RPMI7951 (cell line): ENCODE measurements at places on chromosomes 5 and 9. TPM values are rescaled to one million over a fixed set of nuclear protein-coding genes. Genes with fewer than 3 reads are reported as not detected.
A peak's percentile ranks its signal among the peaks of the same experiment; 100 is the strongest.

- DNase-seq: peak; percentile 29
Measured at GRCh38 chr5:76337953-76338451, 65.1 kb upstream of the IQGAP2 start.

TICAM2 gene
- total RNA-seq: 6.4 and 11.7 TPM in 2 replicates

GRCh38 chr5:31066655-31067328, 126.7 kb upstream of the CDH6 start:
- DNase-seq: no peak

DNA sequence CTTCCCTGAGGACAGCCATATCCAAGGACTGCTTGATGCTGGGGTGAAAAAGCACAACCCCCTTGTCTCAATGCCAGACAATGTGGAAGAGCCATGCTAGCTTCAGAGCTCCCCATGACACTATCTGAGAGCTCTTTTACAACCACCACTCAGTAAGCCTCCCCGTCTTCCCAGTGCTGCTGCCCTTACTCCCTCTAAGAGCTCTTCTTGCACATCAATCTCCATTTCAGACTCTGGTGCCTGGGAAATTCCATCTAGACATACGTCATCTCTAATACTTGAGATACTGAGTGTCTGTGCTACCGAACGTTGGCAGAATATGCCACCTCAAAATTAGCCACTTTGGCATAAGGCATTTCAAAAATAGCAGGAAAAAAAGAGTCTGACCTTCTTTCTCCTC, 94.5 kb downstream of the EDIL3 start:
- peak; percentile 36 for DNase-seq

DNA sequence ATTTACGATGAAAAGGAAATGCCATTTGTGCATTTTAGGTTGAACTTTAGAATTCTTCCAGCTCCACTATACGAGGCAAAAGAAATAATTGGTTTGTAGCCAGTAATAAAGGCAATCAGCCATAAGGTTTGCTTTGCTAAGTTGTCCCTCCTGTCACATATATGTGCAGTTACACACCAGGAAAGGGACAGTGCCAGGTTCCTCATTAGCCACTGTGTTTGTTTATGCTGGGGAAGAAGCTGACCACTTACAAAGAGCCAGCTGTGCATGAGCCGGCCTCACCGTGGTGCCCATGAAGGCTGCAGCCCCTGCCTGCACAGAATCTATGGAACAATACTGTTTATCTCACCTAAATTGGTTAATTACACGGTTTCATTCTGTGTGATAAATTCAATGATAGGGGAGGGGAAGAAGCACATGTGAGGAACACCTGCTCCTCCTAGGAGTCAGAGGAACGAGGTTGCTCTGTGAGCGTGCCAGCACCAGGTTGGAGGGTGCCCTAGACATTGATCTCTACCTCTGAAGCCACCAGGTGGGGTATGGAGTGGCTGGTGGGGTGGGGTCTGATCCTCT, 173.8 kb upstream of the DAP start:
- DNase-seq: no peak

NME5 gene
- 0.29 and 0.36 TPM in 2 replicates for total RNA-seq

NR4A3 gene
- under 0.01 and 0.10 TPM in 2 replicates for total RNA-seq

ORM2 gene
- total RNA-seq: not detected in 2 replicates

DNA sequence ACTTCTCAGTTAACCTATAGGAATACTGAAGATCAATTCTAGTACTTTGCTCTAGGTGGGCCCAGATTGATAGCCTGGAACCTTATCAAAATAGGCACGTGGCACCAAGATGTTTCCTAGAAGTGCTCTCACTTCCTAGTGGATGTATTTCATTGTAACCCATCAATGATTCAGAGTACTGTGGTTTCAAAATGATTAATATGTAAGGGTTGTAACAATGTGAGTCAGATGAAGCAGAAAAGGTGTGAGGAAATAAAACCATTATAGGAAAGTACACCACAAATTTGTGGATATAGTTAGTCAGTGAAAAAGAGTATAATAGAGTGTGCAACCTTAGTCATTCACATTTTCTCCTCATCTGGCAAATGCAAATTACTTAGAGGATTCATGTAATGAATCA, 177.3 kb upstream of the FST start:
- peak; percentile 67 for DNase-seq

DNA sequence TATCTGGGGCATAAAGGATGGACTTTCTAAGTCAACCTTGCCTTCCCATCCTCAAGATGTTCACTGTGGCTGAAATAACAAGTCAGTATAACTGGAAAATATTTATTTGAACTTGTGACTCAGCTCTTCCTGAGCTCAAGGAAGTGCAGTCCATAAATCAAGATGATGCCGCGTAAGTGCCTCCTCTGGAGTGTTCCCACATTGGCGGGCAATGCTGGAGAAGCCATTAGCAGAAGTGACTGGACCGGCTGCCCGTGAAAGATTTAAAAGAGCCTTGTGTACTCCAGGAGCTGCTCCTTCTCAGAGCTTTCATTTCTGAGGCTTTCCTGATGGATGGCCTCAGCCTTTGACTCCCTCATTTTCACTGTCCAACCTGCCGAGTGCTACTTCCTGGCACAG, 17.4 kb downstream of the TMOD1 start:
- DNase-seq: peak; percentile 87

MRPS27 gene
- total RNA-seq: 60.1 and 70.4 TPM in 2 replicates

GRCh38 chr9:123662057-123662776, 267.7 kb downstream of the DENND1A start:
- DNase-seq: no peak

DNA sequence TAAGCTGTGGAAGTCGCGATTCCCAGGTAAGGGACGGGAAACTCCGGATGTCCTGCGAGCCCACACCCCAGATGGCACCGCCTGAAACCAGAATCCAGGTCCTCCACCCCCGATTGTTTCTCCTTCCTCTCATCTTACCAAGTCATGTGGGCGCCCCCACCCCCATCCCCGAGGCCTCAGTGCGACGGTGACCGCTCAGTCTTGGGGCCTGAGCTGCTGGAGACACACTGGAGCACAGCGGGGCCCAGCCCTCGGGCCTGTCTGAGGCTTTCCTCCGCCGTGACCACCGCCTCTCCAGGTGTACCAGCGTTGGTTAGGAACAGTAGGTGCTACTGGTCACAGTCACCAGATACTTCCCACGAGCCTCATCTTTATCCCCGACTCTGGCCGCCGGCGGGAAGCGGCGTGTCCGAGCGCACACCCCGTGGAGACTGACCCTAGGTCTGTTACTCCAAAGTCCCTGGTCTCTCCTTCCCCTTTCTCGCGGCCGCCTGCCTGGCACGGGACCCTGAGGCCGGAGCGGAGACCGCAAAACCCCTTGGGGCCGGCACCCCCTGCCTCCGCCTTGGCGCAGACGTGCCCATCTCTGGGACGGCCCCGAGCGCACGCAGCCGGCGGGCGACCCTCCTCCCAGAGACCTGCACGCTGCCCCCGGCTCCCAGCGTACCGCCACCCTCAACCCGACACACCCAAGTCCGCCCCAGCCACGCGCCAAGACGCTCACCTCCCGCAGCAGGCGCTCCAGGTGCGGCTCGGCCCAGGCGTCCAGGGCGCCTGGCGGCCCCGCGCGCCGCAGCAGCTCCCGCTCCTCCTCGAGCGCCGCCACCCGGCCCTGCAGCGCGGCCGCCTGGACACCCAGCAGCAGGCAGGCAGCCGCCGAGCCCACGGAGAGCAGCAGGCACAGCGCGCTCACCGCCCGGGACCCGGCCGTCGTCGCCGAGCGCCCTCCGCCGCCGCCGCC, 733 bp downstream of the COL23A1 start:
- DNase-seq: no peak

- no peak for DNase-seq
Measured at GRCh38 chr9:114494776-114495569, 10.3 kb downstream of the WHRN start.

DNA sequence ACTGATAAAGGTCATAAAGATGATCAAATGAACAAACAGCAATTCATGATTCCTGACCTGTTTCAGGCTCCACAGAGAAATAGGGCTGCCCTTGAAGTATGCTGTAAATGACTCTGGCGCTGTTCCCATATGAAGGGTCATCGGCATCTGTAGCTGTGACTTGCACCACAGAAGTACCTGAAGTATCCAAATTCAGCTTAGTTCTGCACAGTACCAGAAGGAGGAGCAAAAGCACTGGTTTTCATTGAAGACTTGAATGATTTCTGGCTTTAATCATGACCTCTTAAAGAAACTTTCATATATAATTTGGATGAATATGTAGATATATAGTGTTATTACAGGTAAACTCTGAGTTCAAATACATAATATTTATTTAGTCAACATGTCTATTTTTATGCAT, 109.1 kb downstream of the CDH10 start:
- DNase-seq: no peak

GRCh38 chr9:126331964-126332748, 5.5 kb downstream of the MVB12B start:
- DNase-seq: no peak

DNA sequence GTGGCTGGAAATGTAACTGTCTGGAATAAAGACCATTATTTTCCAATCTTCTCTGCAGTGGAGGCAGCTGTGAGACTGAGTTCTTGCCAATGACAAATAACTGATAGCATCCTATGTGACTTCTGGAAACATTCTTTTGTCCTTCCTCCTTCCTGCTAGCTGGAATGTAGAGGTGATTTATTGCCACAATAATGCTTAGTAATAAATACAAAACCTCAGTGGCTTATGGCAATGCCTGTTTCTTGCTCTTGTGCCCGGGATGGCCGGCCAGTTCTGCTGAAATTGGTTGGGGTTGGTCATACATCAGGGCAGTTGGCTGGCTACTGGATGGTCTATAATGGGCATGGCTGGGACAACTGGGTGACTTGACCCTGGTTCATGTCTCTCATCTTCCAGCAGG, 12.2 kb upstream of the TEX48 start:
- peak; percentile 82 for DNase-seq
